ENCODE measurements at places on chromosomes 3 and 15. TPM values are rescaled to one million over a fixed set of nuclear protein-coding genes. Genes with fewer than 3 reads are reported as not detected.

The KLHL40 gene
- total RNA-seq, result not detected

The SLC12A8 gene
- total RNA-seq, result 9.8 TPM

The UBAP1L gene
- total RNA-seq, result 0.99 TPM

The USP50 gene
- not detected for total RNA-seq

The LAMB2 gene
- total RNA-seq, result 1,026 TPM

The CPN2 gene
- not detected for total RNA-seq

The VILL gene
- total RNA-seq, result 6.7 TPM

The ZBTB20 gene
- total RNA-seq, result 13.4 TPM

The CX3CR1 gene
- total RNA-seq, result under 0.01 TPM

The IL5RA gene
- total RNA-seq, result not detected

The HDDC3 gene
- total RNA-seq, result 13.4 TPM

The GPR27 gene
- under 0.01 TPM for total RNA-seq

The ROPN1 gene
- not detected for total RNA-seq

The RPL22L1 gene
- total RNA-seq, result 71.2 TPM

The CLDN18 gene
- not detected for total RNA-seq

The RNU6-1 gene
- total RNA-seq, result not detected

The GXYLT2 gene
- total RNA-seq, result 14.1 TPM

The MESP2 gene
- 0.99 TPM for total RNA-seq

The ZNF502 gene
- total RNA-seq, result 5.4 TPM

The KY gene
- total RNA-seq, result under 0.01 TPM

Measured in fibroblast of lung (primary cell).